ENCODE measurements at places on chromosomes 1 and 21.

GRCh38 chr1:31483012-31483946 is 70.3 kb downstream of the SERINC2 start:
- DNase-seq: peak; percentile 69

- no peak for DNase-seq
These were observed 23.3 kb downstream of the UBASH3A start for GRCh38 chr21:42426876-42427480.

DNA sequence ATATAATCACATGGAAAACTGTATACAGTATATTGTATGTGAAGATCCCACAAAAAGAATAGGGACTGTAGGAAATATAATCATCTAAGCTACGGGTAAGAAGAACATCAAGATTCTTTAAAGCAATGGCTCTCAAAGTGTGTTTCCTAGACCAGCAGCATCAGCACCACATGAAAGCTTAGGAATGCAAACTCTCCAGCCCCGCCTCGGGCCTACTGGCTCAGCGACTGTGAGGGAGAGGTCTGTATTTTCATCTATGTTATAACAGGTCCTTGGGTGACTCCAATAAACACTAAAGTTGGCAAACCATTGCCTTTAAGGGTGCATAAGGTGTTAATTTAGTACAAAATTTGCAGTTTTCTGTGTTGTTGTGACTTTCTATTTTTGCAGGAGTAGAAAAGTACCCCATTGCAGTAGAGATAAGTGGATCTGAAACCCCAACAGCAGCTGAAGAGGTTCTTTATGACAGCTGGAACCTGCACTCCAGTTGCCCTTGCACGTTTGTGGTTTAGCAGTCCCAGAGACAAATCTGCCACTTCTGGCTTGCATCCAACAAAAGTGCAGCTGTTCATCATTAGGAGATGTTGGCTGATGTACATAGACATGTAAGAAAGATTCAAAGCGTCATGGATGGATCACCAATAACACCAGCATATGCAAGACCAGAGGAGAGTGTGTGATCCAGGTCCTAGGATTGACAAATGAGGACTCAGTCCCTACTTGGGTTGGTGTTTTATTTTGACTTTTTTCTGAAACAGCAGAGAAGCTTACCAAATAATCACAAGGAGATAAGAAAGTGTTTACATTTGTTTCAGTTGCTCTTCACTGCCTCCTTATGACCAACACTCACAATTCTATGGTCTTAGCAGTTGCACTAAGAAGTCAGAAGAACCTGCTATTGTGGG is 15.9 kb upstream of the IFNAR1 start:
- peak; percentile 8 for DNase-seq

DNA sequence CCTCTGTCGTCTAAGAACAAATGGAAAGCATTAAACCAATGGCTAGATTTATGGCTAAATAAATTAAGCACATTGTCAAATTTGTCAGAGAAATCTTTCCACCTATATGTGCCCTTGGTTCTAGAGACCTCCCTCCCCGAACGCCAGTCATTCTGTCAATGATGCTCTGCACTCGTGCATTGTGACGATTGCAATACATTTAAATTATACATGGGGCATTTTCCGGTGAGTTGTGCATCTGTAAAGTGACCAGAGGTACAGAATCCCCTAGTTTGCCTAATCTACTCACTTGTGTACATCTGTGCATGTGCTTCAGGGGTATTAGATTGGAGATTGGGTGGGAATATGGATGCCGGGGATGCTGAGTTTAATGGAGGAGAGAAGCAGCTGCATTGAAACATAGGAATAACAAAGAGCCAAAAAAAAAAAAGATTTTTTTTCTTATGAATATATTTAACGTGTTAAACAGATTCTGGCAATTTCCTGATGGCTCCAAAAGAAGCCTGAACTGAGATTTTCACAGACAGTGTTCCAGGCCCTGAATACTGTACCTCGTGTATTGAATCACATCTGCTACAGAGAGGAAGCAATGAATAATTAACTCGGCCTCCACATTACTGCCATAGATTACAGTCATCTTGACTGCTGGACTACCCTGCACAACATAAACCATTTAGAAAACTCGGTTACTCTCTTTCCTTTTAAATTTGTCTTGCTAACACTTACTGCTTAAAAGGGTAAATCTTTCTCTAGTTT is 149.0 kb upstream of the C1orf87 start:
- no peak for DNase-seq

DNA sequence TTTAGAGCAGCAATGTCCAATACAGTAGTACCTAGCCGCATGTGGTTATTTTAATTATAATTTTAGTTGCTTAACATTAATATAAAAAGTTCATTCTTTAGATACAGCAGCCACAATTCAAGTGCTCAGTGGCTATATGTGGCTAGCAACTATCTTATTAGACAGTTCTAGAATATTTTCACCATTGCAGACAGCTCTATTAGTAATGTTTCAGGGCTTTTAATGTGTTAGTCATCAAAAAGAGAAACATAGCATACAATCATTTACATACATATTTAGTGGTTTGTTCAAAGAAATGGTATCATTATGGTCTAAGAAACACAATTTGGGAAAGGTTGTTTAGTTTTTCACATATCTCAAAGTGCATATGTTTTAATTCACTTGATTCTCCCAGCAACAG is 66.6 kb upstream of the DYNLT5 start:
- DNase-seq: no peak

GRCh38 chr1:30358500-30358899 is 364.9 kb downstream of the MATN1 start:
- no peak for DNase-seq

- DNase-seq: no peak
These were observed 94.4 kb upstream of the KRTAP19-8 start for GRCh38 chr21:31132574-31133242.

DNA sequence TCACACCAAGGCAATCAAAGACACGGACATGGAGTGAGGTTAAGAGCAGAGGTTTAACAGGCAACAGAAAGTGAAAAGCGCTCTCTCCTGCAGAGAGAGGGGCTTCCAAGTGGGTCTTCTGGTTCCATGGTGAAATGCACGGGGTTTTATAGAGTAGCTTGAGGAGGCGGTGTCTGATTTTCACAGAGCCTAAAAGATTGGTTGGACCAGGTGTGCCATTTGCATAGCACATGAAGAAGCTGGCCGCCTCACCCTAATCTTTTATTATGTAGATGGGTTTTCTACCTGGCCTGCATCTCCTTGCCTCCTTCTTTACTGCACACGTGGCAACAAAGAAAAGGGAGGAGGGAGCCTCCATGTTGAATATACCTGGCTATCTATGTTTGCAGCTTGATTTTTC is 197.3 kb downstream of the RYR2 start:
- no peak for DNase-seq

GRCh38 chr21:35039595-35040289 is 9.4 kb downstream of the RUNX1 start:
- no peak for DNase-seq

DNA sequence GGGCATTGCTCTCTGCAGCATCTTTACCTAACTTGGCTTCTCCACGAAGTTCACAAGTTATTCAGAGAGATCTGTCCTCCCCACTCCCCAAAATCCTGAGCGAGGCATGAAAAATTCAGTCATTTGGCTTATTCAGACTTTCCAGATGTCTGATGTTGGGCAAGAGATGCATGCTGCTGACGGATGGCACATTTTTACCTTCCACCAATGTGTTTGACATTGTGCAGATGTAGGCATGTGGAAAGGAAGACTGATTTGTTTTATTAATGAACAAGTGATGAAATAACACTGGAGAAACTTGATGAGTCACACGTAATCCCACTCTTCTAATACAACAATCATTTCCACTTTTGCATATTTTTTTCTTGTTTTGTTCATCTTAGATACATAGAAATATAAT is 86.7 kb downstream of the C1orf94 start:
- DNase-seq: no peak

DNA sequence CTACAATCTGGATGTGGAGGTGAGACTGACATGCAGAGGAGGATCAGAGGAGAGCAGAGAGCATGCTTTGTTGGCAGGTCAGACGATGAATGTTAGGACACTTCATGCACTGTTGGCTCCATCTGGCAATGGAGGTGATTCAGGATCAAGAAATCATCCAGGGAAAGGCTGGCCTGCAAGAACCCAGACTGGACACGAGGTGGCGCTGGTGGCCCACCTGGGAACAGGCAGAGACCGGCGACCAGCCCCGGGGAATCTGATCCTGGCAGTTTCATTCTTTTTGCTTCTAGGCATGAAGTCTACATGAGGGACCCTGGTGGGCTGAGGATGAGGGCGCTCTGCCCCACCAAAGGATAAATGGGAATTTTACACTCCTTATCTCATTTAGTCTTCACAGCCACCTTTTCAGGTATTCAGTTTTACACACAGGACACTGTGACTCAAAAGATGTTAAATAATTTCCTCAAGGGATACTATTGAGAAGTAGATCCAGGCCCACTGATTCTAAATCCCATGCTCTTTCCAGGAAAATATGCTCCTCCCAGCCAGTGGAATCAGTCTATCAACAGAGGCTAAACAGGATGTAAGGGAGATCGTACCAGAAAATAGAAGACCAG is 26.2 kb upstream of the SCMH1 start:
- DNase-seq: peak; percentile 100

DNA sequence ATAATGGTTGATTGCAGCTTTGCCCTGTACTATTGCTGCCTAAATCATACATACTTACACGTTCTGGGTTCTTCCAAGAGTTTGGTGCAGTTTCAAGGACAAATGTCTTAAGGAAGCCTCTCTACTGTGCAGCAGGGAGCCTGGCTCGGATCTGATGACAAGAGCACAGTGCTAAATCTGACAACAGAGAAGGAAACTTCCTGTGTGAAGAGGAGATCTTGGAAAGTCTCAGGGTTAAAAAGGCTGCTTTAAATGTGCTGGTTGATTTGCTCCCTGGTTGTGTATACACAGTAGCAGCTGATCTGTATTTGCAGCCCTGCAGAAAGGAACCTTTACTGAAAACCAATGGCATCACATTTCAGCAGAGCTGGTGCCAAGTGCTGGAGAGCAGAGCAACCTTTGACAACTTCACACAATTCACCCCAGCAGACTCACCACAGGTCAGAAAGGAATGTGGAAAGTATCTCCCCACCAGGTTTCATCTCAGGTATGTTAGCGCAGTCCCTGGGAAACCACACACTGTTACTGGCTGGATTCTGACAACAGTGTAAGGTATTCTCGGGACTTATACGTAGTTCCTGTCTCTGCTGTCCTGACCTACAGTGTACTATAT is 355.0 kb upstream of the ESRRG start:
- DNase-seq: peak; percentile 36

DNA sequence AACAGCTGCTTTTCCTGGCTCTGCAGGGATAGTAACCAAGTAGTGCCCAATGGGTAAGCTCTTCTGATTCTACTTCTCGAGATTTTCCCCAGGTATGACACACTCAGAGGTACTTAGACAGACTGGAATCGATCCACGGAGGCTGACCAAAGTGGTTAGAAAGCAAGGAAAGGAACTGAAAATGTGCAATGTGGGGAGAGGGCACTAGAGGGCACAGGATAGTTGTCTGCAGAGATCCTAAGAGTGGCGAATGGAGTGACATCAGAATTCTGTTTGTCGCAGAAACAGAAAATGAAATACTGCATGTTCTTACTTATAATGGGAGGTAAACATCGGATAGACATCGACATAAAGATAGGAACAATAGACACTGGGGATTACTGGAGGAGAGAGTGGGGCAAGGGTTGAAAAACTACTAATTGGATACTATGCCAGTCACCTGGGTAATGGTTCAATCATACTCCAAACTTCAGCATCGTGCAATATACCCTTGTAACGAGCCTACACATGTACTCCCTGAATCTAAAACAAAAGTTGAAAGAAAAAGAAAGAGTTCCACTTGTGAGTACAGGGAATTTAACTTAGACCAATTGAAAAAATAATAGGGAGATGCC is 23.3 kb downstream of the CYP2J2 start:
- peak; percentile 36 for DNase-seq

DNA sequence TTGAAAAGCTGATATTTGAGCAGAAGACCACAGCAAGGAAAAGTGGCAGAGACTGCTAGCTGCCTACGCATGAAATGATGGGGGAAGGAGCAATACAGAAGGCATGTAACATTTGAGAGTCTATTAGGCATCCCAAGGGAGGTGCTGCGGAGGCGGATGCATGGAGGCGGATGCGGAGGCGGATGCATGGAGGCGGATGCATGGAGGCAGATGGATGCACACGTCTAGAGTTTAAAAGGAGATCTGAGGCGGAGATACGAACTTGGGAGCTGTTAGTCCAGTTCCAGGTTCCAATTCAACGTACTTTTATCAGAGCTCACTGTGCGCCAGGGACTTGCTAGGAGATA is 744 bp upstream of the DDX20 start:
- peak; percentile 39 for DNase-seq

- no peak for DNase-seq
These were observed 46.6 kb downstream of the ARHGEF11 start for GRCh38 chr1:156998840-156999500.

GRCh38 chr1:205368478-205368877 is 11.8 kb upstream of the KLHDC8A start:
- no peak for DNase-seq

DNA sequence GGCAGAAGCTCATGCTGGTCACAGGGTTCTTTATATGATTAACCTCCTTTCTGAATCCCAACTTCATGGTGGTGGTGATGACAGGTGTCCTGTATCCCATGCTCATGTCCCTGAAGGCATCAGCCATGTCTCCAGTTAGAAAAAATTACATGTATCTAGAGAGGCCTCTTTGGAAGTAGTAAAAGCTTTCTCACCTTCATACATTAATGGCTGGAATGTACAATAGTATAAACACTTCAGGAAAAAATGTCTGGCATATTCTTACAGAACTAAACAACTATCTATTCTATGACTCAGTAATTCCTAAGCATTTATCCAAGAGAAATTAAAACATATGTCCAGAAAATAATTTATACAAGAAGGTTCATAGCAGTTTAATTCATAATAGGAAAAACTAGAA is 34.0 kb downstream of the ADAM30 start:
- DNase-seq: no peak

DNA sequence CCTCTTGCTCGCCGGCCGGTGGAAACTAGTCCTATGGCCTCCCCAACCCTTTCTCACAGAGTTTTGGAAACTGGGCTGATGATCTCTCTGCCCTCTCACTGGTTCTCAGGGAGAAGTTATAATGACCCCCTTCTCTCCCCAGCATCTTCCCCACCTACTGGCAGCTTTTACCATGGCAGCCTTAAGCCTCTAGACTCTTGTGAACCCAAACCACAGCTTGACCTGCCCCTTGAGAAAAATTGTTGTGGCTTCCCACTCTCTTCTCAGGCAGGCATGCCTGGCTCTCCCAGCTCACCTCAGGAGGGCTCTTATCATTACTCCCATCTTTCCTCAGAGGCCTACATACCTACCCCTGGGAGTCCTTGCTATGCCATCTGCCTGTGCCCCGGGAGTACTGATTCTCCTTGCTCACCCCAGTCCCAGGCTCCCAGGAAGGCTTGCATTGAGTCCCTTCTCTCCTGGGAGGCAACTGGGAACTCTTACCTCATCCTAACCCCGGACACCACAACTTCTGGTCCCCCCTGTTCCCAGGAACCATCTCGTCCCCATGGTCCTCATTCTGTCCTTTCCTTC is 1.6 kb downstream of the NSUN4 start:
- DNase-seq: no peak

- DNase-seq: no peak
These were observed 92.3 kb downstream of the CTH start for GRCh38 chr1:70503358-70503757.
